Activated CD8-positive, alpha-beta T cell treated with anti-CD3 and anti-CD28 coated beads for 36 hours (primary cell): ENCODE measurements at places on chromosomes 1 and 21. TPM values are rescaled to one million over a fixed set of nuclear protein-coding genes. Genes with fewer than 3 reads are reported as not detected.

DNA sequence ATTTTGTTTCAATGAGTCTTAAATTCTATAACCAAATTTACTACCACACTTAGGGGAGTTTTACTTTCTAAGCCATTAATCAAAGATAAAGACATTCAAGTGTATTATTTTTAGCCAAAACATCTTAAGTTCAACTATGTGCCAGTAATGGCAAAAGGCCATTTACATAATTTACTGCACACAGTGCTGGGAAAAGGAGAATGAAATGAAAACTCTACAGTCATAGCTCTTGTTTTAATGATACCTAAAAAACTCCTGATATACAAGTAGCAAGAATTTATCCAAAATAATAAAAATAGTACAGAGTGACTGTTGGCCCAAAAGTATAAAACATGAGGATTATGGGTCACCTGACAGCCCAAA, 42.4 kb upstream of the C1orf198 start:
- H3K36me3 ChIP-seq = peaks cover 11% of the 10 kb centered on the region
- peaks cover 8% of the 10 kb centered on the region for H3K4me1 ChIP-seq
- H3K4me3 ChIP-seq = no peak overlapping the region

GRCh38 chr1:112079446-112079845, 90.0 kb upstream of the KCND3 start:
- no peak overlapping the region for H3K4me3 ChIP-seq
- no peaks in the 10 kb centered on the region for H3K36me3 ChIP-seq
- H3K4me1 ChIP-seq = no peaks in the 10 kb centered on the region
- peaks cover 11% of the 10 kb centered on the region for H3K27me3 ChIP-seq
- no peak for DNase-seq

GRCh38 chr1:115458426-115459114, 120.5 kb upstream of the NGF start:
- H3K4me1 ChIP-seq = no peaks in the 10 kb centered on the region
- H3K27me3 ChIP-seq = no peaks in the 10 kb centered on the region

DNA sequence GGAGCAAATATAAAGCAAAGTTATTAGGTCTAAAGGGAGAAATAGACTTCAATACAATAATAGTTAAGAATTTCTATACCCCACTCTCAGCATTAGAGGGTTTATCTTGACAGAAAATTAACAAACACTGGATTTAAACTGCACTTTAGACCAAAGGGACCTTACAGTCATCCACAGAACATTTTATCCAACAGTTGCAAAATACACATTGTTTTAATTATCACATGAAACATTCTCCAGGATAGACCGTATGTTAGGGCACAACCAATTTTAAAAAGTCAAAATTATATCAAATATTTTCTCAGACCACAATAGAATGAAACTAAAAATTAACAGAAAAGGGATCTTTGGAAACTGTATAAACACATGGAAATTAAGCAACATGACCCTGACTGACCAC, 384.5 kb upstream of the C1orf87 start:
- no peaks in the 10 kb centered on the region for H3K36me3 ChIP-seq
- no peak overlapping the region for H3K27ac ChIP-seq
- H3K27me3 ChIP-seq = no peaks in the 10 kb centered on the region
- H3K4me1 ChIP-seq = no peaks in the 10 kb centered on the region

DNA sequence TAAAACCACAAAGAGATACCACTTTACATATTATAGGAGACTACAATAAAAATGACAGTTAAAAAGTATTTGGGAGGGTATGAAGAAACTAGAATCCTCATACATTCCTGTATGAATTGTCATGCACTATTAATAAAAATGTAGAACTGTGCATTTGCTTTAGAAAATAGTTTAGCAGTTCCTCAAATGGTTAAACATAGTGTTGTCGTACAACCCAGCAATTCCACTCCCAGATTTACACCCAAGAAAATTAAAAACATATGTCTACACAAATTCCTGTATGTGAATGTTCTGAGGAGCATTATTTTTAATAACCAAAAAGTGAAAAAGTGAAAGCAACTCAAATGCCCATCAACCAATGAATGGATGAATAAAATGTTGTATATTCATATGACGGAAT, 23.1 kb upstream of the PDE4B start:
- H3K36me3 ChIP-seq = no peaks in the 10 kb centered on the region
- no peak for DNase-seq
- H3K4me1 ChIP-seq = no peaks in the 10 kb centered on the region
- H3K4me3 ChIP-seq = no peak overlapping the region

GRCh38 chr1:191398551-191398950, 759.7 kb upstream of the RGS18 start:
- H3K4me1 ChIP-seq = no peaks in the 10 kb centered on the region
- H3K36me3 ChIP-seq = no peaks in the 10 kb centered on the region
- H3K27me3 ChIP-seq = no peaks in the 10 kb centered on the region
- H3K27ac ChIP-seq = no peak overlapping the region

DNA sequence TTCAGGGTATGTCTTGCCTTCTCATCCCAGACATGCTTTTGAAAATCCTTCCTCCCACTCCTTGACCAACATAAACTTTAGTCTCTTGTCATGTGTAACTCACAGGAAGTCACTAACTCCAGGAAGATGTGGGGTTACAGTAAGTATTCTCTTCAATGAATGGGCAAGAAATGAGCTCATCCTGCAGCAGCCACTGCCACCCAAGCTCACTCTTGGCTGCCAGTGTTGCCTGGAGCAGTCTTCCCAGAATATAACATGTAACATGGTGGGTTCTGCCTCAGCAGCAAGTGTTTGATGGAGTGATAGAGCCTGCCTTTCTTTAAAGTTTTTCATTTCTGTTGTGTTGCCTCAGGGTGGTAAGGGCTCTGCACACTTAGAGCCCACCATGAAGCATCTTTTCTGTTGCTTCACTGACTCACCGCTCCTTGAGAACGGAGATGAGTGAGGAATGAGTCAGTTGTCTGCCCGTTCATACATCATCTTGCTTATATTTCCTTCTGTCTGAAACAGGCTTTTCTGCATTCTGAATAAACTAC, 187.0 kb downstream of the TPR start:
- peaks cover 4% of the 10 kb centered on the region for H3K27me3 ChIP-seq
- no peak overlapping the region for H3K4me3 ChIP-seq
- H3K36me3 ChIP-seq = no peaks in the 10 kb centered on the region
- no peak overlapping the region for H3K27ac ChIP-seq
- DNase-seq = peak; percentile 2

DNA sequence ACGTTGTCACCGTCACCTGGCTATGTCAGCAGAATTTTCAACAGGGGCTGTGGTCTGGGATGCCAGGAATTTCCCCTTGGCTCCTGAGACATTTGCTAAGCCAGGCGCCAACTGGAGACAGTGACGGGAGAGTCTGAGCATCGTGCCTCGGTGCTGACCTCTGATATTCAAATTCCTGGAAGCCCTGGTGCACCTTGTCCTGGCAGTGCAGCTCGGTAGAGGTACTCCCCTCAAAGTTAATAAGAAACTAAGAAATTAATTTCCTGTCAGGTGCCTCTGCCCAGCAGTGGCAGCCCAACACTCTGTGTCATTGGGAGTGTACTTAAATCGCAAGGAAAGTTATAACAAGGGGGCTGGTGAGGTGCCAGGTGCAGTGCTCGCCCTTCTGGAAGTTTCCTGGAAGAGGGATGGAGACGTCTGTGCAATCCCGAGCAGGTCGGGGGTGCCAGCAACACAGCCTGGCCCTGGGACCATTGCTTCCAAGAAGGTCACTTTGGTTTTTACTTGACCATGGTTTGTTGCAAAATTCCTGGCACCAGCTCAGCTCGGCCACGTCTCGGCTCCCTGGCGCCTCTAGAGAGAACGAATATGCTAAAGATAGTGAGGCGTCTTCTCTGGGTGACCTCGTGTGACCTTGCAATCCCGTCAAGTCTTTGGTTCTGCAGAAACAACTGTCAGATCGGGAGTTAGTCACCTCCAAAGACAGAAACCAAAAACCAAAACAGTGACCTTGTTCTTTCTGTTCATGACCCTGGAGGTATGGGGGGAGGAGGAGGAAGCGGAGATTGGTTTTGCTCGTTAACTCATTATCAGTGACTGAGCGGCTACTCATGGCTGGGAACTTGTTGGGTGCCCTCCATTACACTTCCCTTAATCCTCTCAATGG, 149.5 kb upstream of the VAMP3 start:
- H3K27ac ChIP-seq = no peak overlapping the region
- no peaks in the 10 kb centered on the region for H3K4me1 ChIP-seq
- peaks cover 17% of the 10 kb centered on the region for H3K27me3 ChIP-seq
- no peaks in the 10 kb centered on the region for H3K36me3 ChIP-seq
- H3K4me3 ChIP-seq = no peak overlapping the region
- DNase-seq = no peak

DNA sequence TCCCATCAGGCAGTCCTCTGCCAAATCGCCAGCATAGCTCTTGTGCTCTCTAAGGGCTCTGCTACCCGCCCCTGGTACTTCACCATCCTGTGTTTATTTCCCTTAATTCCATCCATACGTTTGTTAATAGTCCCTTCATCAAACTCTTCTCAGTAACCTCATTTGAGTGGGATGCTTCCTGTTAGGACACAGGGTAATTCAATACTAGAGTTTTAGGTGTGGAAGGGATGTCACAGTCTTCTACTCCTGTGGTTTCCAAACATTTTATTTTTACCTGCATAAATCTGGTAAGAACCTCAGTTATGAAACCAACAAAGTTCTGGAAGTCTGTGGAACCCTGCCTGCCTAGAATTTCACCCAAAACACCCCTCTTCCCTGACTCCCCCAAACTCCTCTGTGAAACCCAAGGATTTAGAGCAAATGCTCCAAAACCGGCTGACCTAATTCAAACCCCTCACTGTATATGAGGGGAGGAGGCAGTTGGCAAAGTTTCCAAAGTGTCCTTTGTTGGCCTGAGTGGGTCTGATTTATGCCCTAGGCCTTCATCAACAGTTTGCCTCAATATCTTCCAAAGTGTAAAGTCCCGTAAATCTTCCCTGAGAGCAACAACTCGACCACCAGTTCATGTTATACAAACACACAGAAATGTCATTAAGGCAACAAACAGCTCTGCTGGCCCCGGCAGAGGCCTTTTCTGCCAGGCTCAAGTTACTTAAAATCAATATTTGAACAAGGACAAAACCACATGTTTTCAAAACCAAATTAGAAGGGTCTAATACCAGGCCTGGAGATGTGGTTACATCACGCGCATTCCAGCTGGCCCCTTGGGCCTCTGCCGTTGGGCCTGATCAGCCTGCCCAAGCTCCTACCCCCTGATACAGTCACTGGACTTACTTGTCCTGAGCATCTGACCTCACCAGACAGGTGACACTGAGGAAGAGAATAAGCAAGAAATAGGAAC, 82.4 kb upstream of the FGGY start:
- DNase-seq = no peak
- no peaks in the 10 kb centered on the region for H3K36me3 ChIP-seq
- H3K4me1 ChIP-seq = no peaks in the 10 kb centered on the region
- no peak overlapping the region for H3K4me3 ChIP-seq
- H3K27me3 ChIP-seq = peaks cover 1% of the 10 kb centered on the region

DNA sequence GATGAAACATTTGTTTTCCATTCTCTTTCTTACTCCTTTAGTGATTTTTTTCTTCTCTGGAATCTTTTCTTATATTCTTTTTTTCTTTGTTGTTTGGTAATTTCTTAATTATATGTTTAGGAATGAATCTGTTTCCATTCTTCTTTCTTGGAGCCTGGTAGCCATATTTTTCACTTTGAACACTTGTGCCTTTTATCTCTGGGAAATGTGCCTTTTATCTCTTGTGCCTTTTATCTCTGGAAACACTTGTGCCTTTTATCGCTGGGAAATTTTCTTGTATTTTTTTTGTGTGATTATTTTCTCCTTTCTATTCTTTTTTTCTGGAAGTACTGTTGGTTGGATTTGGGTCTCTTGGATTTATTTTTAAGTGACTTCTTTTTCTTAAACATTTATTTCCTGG, 118.2 kb downstream of the LEPR start:
- no peaks in the 10 kb centered on the region for H3K27me3 ChIP-seq
- H3K27ac ChIP-seq = no peak overlapping the region
- no peaks in the 10 kb centered on the region for H3K4me1 ChIP-seq
- no peak overlapping the region for H3K4me3 ChIP-seq

- H3K4me1 ChIP-seq = no peaks in the 10 kb centered on the region
- H3K27ac ChIP-seq = no peak overlapping the region
- H3K4me3 ChIP-seq = no peak overlapping the region
These were observed 14.3 kb downstream of the MORN1 start for GRCh38 chr1:2376931-2377672.

Gene CCDC27
- not detected for total RNA-seq

Gene HENMT1
- 25.3 TPM for total RNA-seq

Gene RNU5D-1
- total RNA-seq = not detected

Gene E2F2
- 25.3 TPM for total RNA-seq
